NCI-H1417 (cell line): ENCODE measurements at places on chromosomes 7 and 10.
A peak's percentile ranks its signal among the peaks of the same experiment; 100 is the strongest.

DNA sequence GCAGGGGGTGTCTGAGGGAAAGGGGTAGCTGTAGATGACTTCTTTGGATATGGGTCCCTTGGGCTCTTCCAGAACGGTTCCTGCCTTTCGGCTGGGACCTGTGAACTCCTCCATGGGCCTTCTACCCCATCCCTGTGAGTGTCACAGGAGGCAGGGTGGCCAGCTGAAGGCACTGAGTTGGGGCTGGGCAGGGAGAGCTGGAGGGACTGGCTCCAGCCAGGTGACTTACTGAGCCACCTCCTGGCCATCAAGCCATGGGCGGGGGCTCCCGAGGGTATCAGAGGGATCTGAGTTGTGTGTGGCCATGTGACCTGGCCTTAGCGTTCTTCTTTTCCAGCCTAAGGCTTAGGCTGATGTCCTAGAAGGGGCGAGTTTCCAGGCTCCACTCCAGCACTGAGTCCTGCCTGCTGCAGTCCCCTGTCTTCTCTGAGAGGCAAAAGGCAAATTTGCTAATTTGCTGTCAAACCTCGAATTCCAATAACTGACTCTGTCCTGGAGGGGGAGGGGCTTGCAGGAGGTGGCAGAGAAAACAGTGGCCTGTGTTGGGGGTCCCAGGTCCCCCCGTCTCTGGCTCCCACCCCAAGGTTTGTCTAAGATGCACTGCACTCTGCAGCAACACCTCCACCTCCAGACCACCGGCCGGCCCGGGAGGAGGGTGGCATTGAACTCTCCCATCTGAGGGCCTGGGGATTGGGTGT, 27.2 kb downstream of the ADCYAP1R1 start:
- DNase-seq, result no peak

- DNase-seq, result no peak
Measured at GRCh38 chr7:128121711-128122530, 90.7 kb upstream of the LRRC4 start.

DNA sequence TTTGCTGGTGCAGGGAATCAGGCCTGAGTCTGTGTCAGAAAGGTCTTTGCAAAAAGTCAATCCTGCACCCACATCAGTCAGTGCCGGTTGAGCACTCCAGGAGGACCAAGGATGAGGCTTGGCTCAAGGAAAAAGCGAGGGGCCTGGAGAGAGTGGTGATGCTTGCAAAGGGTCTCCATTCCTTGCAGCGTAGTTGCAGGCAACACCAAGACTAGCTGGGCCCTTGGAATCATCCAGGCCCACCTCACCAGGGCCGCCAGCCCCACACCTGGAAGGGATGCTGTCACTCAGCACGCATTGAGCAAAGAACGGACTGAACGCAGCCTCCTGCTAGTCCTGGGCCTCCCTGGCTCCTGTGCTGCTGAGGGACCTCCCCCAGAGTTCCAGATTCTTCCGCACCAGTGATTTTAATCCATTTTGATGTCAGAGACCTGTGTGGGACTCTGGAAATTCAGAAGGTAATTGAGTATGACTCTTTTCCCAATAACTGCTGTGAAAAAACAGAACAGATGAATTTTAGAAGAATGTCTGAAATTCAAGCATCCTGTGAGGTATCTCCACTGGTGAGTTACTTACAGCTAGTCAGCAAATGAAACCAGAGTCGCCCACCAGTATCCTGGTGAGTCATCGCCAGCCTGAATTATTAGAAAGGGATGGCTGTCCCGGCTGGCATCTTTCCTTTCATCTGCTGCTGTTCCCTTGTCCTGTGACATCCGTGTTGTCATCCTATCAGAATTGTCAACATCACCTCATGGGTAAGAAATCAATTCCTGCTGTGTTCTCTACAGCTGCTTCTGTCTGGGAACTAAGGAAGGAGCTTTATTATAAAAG, 150.8 kb upstream of the NPS start:
- DNase-seq, result no peak

DNA sequence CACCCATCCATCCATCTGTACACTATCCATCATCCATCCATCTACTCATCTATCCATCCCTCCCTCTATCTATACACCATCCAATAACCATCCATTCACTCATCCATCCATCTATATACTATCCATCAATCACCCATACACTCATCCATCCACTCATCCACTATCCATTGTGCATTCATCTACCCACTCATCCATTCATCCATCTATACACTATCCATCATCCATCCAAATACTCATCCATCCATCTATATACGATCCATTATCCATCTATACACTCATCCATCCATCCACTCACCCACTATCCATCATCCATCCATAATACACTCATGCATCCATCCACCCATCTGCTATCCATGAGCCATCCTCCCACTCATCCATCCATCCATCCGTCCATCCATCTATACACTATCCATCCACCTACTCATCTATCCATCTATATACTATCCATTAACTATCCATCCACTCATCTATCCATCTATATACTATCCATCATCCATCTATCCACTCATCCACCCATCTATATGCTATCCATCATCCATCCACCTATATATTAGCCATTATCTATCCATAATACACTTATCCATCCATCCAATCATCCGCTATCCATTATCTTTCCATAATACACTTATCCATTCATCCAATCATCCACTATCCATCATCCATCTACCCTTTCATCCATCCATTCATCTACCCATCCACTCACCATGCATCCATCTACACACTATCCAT, 485.3 kb downstream of the DNAJB6 start:
- DNase-seq, result no peak

- DNase-seq, result no peak
Measured at GRCh38 chr10:86960003-86960862, 1.8 kb downstream of the SNCG start.

DNA sequence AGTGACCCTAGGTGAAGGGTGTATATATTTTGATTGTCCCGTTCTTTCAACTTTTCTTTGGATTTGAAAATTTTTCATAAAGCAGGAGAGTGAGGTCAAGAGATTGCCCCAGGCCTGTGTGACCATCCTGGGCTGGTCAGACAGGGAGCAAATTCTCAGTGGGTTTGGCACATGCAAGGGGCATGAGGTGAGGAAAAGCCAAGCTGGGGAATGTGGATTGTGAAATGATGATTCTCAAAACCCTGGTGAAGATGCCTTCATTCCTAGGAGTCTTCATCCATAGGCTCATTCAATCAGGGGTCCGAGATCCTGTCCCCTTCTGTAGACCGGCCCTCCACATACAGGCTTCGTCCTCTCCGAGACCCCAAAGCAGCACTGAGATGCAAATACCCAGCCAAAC, 27.0 kb upstream of the FAM170B start:
- no peak for DNase-seq

GRCh38 chr7:77752016-77752415, 46.2 kb downstream of the TMEM60 start:
- no peak for DNase-seq

- no peak for DNase-seq
Measured at GRCh38 chr10:122657729-122658128, 41.9 kb downstream of the C10orf120 start.

GRCh38 chr7:107232568-107233090, 63.8 kb downstream of the HBP1 start:
- DNase-seq, result no peak

GRCh38 chr7:155864271-155864985, 52.2 kb upstream of the SHH start:
- no peak for DNase-seq

DNA sequence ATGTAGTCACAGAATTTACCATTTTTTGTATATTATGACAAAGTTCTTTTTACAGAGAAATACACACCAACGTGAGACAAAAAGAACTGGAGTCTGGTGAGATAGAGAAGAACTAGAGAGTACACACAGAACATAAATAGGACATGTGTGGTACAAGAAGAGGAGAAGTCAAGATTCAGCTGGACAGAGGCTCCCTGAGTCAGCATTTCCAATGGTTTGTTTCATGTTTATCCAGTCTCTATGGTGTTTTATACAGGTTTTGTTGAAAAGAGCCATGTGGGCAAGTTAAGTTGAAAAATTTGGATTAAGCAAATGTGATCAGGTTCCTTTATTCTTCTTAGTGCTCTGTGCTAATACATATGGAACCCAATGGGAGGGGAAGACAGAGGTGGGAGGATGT, 105.5 kb upstream of the AKR1E2 start:
- no peak for DNase-seq

- no peak for DNase-seq
Measured at GRCh38 chr7:7924303-7924702, 44.3 kb upstream of the GLCCI1 start.

GRCh38 chr7:142801601-142802295, 31.0 kb downstream of the PRSS2 start:
- DNase-seq, result no peak

DNA sequence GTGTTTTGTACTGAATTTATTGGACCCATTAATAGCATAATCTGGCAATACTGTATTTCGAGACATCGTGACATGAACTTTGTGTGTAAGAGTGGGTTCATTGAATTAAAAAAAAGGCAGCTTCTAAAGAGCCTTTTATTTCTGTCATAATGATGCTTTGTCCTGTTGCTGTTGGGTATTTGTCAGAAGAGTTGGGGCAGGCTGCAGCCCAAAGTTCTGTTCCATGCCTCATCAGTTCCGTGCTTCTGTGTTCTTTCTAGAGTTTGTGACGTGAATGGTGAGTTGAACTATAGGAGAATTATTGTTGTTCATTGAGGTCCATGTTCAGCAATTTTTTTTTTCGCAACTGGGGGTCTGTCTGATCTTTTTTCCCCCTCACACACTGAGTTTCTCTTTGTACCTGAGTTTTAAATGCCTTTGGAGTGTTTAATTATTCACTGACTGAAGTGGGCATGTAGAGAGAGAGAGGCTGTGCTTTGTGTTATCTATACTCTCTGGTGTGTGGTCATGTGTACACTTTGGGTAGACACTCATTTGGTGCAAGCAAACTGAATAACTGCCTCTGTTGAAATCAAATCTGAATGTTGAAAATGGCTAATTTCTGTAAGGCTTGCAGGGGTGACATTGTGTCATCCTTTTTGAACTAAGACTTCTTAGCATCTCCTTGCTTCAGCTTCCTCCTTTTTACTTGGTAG, 69.8 kb downstream of the ADD3 start:
- no peak for DNase-seq

GRCh38 chr10:97190450-97190849, 4.7 kb upstream of the SLIT1 start:
- DNase-seq, result no peak

GRCh38 chr7:26646336-26647048, 217.9 kb downstream of the SKAP2 start:
- no peak for DNase-seq

- DNase-seq, result peak; percentile 64
Measured at GRCh38 chr10:98374217-98374985, 40.6 kb downstream of the PYROXD2 start.

DNA sequence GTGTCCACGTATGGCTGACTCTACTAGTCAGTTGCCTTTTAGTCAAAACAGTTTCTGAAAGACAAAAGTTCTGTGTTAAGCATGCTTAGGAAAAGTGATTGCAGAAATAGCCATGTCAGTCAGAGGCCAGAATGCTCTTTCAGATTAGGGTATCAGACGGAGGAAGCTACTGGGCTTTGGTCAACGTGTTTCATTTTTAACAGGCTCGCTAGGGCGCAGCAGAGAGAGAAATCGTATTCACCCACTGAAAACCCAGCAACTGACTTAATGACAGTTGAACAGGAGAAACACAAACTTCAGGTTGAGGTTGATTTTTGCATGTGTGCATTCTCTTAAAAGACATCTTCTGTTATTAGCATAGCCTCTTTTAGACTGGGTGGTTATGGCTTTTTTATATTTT, 322.6 kb upstream of the KIAA1217 start:
- DNase-seq, result no peak

DNA sequence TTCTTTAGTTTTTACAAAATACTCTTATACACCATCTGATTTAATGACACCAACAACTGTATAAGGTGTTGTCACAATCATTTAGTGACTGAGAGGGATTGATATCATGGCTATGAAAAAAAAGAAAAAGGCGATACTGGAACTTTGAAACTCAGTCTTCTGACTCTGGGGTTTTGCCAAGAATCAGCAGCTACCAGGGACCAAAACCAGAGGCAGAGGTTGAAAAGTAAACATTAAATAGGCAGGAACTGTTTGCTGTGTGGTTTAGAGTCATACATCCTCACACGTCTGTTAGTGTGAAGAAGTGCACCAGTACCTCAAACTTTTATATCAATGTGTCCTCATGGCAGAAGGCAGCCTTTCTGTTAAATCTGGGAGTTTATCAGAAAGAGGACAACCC, 19.9 kb upstream of the GGCT start:
- no peak for DNase-seq

GRCh38 chr10:126576336-126576735, 94.2 kb downstream of the C10orf90 start:
- no peak for DNase-seq

GRCh38 chr7:1402110-1402790, 57.0 kb downstream of the MICALL2 start:
- no peak for DNase-seq

- DNase-seq, result no peak
Measured at GRCh38 chr7:36440880-36441279, 51.2 kb downstream of the ANLN start.

- DNase-seq, result no peak
Measured at GRCh38 chr7:156105337-156106106, 293.3 kb upstream of the SHH start.

- DNase-seq, result peak; percentile 65
Measured at GRCh38 chr7:12839508-12840153, 152.2 kb downstream of the ARL4A start.

DNA sequence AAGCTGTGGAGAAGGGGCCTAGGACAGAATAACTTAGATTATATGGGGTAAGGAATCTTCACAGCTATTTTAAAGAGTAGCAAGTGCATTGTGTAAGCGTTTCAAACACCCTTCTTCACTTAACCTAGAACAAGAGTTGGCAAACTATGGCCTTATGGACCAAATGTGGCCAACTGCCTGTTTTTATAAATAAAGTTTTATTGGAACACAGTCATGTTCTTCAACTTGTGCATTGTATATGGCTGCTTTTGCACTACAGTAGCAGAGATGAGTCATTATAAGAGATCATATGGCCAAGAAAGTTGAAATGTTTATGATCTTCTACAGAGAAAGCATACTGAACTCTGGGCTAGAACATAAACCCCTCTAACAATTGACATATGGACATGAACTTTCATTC, 187.8 kb downstream of the ETV1 start:
- no peak for DNase-seq

GRCh38 chr7:72781161-72781560, 46.8 kb downstream of the TYW1B start:
- DNase-seq, result no peak

- DNase-seq, result no peak
Measured at GRCh38 chr10:100510533-100511308, 8.9 kb downstream of the SEC31B start.

- no peak for DNase-seq
Measured at GRCh38 chr7:11517853-11518252, 314.1 kb downstream of the THSD7A start.

DNA sequence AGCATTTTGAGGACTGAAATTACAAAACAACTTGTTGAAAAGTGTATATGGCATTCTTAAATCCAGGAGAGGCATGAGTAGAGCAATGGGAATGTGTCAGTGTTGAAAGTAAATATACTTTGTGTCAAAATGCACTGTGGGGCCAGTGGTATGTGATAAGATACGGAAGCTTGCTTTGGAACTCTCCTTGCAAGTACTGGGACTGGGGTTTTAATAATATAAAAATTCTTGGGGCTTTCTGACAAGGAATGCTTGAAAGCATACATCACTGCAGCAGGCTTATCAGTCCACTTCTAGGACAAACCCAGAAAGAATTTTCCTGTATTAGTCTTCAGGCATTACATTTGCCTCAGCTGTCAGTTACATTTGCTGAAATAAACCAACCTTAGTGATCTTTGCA, 472.8 kb upstream of the FZD8 start:
- no peak for DNase-seq
